Thoracic aorta endothelial cell (primary cell): ENCODE measurements at places on chromosomes 6 and 20. TPM values are rescaled to one million over a fixed set of nuclear protein-coding genes. Genes with fewer than 3 reads are reported as not detected.

PPDPF gene
- total RNA-seq = 41.0 and 75.0 TPM in 2 replicates

SYCP2L gene
- total RNA-seq = not detected in 2 replicates

LAMP5 gene
- total RNA-seq = 0.66 and 0.72 TPM in 2 replicates

POM121L2 gene
- total RNA-seq = not detected in 2 replicates

COL19A1 gene
- not detected in 2 replicates for total RNA-seq

ABHD16B gene
- total RNA-seq = not detected in 2 replicates

NRN1 gene
- 8.6 and 65.9 TPM in 2 replicates for total RNA-seq

LGSN gene
- total RNA-seq = under 0.01 TPM in 1 of 2 replicates, not detected in the other

PEX7 gene
- 5.3 and 5.5 TPM in 2 replicates for total RNA-seq

TMEM74B gene
- 0.13 and 0.79 TPM in 2 replicates for total RNA-seq

CYP24A1 gene
- not detected in 2 replicates for total RNA-seq

CTCFL gene
- not detected in 2 replicates for total RNA-seq

SLC32A1 gene
- total RNA-seq = not detected in 2 replicates

SLC24A3 gene
- total RNA-seq = not detected in 2 replicates

VNN1 gene
- 0.07 TPM in 1 of 2 replicates, not detected in the other for total RNA-seq

OVOL2 gene
- not detected in 2 replicates for total RNA-seq

B3GAT2 gene
- 0.07 TPM in 1 of 2 replicates, not detected in the other for total RNA-seq

MAS1 gene
- total RNA-seq = not detected in 2 replicates

SLC52A3 gene
- total RNA-seq = 0.07 TPM in 1 of 2 replicates, not detected in the other

PEX6 gene
- 17.4 and 25.7 TPM in 2 replicates for total RNA-seq

PKIG gene
- 205 and 244 TPM in 2 replicates for total RNA-seq

MYO6 gene
- 54.6 and 55.5 TPM in 2 replicates for total RNA-seq

MDN1 gene
- 55.3 and 59.2 TPM in 2 replicates for total RNA-seq

TRIM31 gene
- total RNA-seq = not detected in 2 replicates
